ENCODE measurements at places on chromosomes 11 and 22.

DNA sequence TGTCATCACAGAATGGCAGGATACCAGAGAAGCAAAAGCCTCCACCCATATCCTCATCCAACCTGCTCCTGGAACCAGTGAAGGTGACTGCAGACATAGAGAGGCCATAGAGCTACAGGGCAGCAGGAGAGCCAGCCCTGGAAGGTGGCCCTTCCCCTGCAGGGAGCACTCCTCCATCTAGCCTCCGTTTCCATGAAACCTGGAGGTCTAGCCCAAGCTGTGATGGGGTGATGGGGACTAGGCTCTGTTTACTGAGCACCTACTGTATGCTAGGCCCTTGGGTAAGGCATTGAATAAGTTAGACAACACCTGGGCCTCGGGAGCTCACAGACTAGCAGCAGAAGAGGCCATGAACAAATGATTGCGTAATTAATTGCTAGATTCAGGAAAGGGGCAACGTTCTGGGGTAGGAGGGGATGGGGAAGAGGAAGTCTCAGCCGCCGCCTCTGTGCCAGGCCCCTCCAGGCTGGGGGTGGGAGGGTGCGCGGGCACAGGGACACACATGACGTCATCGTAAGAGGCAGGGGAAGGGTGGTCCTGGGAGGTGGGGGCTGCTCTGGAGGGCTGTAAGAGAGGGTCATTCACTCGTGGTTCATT, 784 bp upstream of the SYNGR1 start:
- no peak for DNase-seq

DNA sequence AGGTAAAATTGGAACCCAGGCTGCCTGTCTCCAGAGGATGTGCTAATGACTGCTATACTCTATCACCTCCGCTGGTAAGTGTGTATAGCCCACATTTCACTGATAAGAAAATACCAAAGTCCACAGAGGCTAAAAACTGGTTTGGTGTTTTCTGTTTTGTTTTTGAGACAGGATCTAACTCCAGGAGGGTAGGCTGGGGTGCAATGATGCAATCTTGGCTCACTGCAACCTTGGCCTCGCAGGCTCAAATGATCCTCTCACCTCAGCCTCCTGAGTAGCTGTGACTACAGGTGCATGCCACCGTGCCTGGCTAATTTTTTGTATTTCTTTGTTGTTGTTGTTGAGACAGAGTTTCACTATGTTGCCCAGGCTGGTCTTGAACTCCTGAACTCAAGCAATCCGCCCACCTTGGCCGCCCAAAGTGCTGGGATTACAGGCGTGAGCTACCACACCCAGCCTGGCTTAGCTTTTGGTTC, 409.8 kb downstream of the LARGE1 start:
- no peak for DNase-seq

DNA sequence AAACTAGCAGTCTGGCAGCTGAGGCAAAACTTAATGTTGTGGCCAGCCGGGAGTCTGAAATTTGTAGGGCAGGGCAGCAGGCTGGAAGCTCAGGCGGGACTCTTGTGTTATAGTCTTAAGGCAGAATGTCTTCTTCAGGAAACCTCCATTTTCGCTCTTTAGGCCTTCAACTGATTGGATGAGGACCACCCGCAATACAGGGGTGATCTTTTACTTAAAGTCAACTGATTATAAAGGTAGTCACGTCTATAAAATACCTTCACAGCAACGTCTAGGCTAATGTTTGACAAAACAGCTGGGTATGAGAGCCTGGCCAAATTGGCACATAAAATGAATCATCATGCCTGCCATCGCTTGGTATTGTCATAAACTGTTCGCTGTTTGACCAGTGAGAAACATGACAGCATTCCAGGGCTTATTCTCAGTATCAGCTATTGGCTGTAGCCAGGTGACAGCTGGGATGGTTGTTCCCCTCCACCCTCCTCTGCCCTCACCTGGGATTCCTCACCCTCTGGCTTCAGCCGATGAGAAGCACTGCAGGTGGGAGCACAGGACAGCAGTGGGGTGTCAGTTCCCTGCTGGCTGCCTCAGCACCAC, 6.6 kb upstream of the POU2F3 start:
- DNase-seq: no peak

GRCh38 chr11:118928101-118928869, 2.6 kb upstream of the BCL9L start:
- DNase-seq: peak; percentile 93

- no peak for DNase-seq
These were observed 2.6 kb downstream of the NELL1 start for GRCh38 chr11:20671856-20672546.

DNA sequence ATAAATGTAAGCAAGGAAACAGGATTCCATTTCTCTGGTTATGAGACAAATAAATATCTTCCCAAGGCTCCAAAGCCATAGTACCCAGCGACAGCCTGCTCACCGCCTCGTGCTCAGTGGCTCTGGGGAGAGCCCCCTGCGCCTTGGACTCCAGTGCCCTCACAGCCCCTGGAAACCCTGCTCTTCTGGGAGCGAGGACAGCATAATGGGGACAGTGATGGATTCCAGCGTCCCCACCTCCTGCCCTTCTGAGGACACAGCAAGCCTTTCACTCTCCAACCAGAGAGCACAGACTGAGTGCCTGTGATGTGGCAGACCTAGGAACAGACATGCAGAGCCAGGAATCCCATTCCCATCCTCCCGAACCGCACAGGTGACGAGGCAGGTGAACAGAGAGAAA, 660.8 kb downstream of the TBC1D22A start:
- DNase-seq: no peak

DNA sequence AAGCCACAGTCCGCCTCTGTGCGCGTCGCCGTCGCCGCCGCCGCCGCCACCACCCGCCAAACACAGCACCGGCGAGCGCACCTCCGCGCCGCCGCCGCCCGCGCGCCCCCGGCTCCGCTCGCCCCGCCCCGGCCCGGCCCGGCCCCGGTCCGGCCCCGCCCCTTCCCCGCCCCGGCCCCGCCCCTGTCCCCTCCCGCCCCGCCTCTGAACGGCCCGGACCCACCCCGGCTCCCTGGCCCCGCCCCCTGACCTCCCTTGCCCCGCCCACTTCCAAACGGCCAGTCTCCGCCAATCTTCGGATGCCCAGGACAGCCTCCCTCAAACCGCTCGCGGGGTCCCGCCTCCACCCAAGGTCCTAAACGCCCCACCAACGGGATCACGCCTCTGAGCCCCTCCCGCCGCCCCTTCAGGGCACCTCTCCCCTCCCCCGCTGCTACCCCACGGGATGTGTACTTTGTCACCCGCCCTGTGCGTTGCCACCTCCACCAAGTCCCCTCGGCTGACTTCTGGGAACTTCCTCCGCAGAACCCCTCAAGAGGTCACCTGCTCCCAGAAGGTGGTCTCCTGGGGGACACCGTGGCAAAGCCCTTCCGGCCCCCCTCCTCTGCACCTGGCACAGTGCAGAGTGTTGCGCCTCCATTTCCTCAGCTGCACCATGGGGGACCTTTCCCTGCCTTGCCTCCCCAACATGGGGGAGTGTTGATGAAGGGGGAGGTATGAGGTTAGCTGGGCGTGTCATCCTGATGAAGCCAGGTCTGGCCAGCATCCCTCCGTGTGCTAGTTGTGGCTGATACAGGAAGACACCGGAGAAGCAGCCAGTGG, at the start of gene KIAA0930:
TSS of gene KIAA0930 (minus strand) at position 85 of the 822 bp plus-strand sequence. CDS start 191 bp downstream, outside the sequence.
- peak; percentile 65 for DNase-seq

- no peak for DNase-seq
These were observed 963.6 kb downstream of the BRD1 start for GRCh38 chr22:48863965-48864528.

GRCh38 chr11:96102664-96103078, 178.8 kb upstream of the MTMR2 start:
- DNase-seq: no peak

DNA sequence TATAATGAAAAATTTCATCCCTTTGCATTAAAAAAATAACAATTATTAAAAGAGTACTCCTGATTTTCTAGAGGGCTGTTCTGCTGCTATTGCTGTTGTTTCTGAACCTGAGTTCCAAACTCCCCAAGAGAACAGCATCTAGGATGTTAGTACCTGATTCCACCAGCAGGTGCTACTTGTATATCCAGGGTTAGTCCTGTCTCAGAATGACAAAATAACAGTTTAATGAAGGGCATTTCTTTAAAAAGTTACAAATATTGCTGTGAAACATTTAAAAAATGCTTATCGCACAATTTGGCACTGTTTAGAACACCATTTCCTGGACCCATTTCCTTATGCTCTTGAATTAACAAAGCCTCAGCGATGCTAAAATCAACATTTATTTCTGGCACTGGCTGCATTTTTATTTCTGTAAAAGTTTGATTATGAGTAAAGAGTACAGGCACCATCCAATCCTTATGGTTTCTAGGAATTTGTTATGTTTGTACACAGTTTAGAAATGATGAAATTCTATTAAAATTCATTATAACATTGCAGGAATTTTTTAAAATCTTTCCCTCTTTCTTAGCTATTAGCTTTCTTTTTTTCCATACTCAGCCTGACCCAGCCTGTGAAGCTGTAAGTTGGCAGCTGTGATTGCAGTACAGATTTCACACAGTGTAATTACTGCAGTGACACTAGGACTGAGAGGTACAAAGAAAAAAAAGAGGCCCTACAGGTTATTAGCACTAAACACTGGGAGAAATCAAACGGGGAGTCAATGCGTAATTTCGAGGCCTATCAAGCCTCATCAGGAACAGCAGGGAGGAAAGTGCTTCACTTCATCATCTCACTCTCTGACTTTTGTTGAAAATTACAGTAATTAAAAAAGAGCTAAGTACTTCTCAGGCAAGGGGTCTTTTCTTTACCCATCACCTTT, 208.8 kb downstream of the DCDC1 start:
- no peak for DNase-seq

DNA sequence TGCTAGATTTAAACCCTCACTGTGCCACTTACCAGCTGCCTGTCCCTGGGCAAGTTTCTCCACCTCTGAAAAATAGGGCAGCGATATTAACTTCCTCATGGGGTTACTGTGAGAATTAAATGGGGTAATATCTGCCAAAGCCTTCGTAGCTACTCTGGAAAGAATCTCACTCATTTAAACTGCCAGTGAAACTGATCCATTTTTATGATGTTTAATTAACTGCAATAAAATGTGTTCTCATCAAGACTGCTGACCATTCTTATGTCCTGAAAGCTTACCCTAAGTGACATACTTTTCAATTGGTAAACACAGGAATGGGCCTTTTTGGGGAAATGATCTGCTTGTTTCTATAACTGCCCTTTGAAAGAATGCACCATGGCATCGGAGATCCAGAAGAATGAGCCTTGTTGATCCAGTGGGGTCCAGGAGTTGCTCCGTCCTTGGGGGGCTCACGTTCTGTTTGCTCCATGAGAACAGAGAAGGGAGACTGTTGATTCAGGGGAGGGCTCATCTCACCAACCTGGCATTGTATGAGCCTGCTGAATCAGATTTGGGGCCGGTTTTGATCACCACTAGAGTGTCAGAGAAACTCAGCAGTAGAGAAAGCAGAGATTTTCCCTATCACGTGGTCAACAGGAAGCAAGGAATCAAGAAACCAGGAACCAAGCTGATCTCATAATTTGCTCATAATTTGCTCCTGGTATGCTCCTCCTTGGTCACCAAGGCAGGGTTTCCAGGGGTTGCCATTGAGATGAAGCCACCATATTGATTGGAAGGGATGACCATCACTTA, 7.0 kb upstream of the CCDC86 start:
- DNase-seq: no peak

DNA sequence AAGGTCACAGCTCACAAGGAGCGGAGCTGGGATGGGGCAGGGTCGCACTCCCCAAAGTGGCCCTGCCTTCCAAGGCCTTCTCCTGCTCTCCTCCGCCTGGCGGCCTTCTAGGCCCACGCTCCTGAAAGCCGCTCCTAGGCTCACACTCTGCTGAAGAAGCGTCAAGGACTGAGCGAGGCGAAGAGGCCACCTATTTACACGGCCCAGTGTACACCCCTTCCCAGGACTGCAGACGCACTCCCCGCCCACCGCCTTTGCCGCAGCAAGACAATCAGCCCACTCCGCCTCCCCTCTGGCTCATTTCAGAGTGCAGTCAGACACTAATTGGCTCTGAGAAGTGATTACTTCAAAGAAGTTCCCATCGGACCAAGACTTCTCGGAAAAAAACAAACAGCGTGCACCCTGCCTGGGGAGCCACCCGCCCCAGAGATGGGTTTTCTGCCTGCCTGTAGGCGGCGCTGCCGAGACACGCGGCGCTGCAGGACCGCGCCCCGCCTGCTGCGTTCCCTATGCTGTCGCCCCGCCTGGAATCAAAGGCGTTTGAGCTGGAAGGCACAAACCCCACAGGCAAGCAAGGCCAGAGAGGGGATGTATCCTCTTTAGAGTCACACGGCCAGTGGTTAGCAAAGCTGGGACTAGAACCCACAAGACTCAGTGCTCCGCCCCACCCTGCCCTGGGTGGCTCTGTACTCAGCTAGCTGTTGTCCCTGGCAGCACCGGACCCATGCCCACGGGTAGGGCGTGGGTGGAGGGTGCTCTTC, 414.8 kb downstream of the BUD13 start:
- no peak for DNase-seq

DNA sequence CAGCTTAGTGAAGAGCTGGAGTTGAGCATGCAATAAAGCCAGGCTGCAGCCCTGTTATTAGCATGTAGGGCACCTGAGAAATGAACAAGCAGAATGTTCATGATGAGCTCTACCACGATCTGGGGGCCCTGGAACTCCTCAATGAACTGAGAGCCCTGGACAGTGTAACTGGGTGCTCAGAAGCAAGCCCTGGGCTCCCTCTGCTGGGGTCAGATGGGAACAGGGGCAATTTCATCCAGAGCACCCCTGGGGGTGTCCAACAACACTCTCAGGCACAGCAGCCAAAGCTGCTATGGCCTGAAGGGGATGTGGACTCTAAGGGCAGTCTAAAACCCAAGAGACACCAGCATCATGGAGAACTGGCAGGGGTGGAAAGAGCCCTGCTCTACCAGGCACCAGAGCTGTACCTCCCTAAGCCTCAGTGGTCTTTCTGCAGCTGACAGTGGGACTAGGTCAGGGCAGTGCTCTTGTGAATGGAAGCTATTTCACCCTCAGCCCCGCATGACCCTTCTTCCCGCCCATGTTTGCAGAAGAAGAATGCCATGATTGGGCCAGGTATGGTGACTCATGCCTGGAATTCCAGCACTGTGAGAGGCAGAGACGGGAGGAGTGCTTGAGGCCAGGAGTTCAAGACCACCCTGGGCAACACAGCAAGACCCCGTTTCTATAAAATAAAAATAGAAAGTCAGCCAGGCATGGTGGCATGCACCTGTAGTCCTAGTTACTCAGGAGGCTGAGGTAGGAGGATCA, 28.9 kb downstream of the THOC5 start:
- no peak for DNase-seq

DNA sequence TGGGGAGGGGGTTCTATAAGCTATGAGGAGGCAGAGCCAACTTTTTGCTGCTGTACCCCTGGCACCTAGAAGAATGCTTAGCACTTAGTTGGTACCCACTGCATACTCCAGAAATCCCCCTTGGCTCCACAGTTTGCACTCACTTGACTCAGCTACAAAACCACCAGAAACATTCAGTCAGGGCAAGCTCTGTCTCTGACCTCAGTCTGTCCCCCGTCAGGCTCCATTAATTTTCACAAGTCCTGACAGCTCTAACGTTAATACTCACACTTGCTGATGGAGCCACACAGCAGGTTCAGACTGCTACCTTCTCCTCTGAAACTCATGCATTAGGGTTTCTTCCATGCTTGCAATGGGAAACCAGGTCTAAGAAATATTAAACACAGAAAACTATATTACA, 81.7 kb downstream of the MPPED2 start:
- DNase-seq: no peak

Data from stimulated activated CD8-positive, alpha-beta memory T cell treated with anti-CD3 and anti-CD28 coated beads, Interleukin-7, amount 100 ng/mL, for 24 hours (primary cell).